ENCODE measurements at places on chromosomes 1 and 21.

GRCh38 chr1:3219005-3219790 lies 150.2 kb downstream of the PRDM16 start:
- DNase-seq: no peak

GRCh38 chr1:150018165-150018564 lies 7.6 kb upstream of the OTUD7B start:
- DNase-seq: no peak

DNA sequence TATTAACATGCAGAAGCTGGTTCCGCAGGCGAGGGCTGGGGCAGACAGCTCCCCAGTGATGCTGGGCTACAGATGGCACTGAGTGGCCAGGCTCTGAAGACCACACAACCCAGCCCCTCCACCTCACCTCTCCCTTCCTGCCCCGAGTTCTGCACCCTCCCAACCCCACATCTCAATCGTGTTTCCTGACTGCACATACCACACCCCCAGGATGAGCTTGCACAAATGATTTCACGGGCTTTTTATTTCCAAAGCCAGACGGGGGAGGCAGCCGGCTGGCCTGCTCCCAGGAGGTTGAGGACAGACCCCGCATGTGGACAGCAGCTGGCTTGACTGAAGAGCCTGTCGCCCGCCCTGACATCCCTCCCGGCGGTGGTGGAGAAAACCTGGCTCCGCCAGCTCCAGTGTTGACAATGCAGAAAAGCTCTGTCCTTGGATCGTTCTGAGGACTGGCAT lies 21.4 kb upstream of the ALDH4A1 start:
- no peak for DNase-seq

GRCh38 chr1:209224886-209225285 lies 358.6 kb upstream of the CAMK1G start:
- DNase-seq: no peak

- no peak for DNase-seq
Measured at GRCh38 chr1:41626146-41626545, 141.7 kb upstream of the EDN2 start.

DNA sequence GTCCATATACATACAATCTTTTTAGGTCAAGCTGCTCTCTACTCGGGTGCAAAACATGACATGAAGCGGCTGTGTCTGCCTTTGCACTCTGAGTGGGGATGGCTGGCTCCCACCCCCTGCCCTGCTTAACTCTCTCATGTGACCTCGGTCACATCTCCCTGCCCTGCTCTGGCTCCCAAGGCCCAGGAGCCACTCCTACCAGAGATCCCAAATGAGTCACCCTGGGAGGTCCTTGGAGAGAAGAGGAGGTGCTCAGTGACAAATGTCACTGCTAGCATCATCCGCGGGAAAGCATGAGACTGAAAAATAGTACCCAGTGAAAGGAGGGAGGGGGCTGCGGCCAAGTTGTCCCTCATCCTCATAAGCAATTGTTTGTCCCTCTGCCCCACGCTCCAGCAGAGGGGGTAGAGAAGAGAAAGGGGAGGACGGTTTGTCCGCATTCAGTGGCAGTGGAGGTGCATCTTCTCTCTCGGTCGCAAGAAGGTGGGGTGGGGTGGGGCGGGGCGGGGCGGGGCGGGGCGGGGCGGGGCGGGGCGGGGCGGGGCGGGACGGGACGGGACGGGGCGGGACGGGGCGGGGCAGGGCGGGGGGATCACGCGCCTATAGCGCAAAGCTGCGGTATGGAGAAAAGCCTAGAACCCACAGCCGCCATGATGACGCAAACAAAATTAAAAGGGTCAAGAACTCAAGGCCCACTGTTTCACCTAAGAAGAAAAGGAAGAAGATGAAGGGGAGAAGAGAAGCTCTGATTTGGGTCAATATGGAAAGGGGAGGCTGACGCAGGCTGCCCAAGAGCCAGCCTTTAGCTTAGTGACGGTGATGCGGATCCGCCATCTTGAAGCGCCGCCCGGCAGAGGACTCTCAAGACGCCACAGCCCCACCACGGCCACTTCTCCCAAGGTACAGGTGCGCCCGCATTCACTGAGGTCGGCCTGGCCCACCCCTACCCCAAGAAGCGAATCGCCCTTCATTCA lies 66.2 kb downstream of the CD46 start:
- no peak for DNase-seq

DNA sequence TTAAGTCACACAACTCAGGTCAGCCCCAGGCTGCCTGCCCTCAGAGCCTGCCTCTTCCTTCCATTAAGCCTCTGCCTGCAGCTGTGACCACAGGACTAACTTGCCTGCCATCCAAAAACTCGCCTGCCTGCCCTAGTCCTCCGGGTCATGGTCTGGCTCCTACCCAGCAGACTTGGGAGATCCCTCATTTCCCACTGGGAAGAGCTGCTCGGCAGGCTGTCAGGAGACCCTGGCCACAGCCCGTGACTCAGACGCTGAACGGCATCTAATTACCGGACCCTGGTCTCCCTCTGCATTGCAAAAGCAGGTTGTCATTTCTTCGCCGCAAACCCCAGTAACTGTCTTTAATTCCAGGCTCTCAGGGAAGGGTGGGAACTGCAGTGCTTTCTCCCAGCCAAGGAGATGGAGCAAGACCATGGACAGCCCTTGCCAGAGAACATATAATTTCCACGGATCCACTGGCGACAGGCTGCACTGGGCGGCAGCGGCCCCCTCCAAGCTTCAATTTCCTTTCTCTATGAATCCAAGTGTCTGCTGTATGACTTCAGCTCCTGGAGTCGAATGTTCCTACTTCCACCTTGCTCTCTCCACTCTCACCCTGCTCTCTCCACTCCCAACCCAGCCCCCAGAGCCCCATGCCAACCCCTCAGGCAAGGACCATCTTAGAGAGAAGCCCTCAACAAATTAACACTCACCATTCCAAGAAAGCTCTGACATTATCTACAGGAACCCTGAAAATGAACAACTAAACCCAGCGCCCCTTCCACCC lies 20.4 kb downstream of the OLFML2B start:
- DNase-seq: no peak

GRCh38 chr1:106780806-106781569 lies 275.5 kb upstream of the PRMT6 start:
- no peak for DNase-seq

DNA sequence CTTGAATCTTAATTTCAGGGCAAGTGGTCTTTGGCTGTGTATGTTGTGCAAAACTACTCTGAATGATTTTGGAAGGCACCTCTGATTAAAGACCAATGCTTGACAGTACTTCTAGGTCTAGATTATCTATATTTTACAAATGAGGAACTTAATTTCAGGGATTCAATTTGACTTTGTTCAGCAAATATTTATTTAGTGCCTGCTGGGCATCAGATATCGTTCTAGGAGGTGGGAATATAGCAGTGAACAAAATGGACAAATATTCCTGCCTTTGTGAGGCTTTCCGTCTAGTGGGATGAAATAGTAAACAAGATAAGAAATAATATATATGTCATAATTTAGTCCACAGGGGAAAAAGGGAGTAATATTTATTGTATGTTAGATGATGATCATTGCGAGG lies 4.7 kb downstream of the ZNF326 start:
- DNase-seq: no peak

GRCh38 chr1:90768826-90769225 lies 51.7 kb upstream of the BARHL2 start:
- DNase-seq: no peak

GRCh38 chr1:113821916-113822315 lies 9.6 kb upstream of the RSBN1 start:
- no peak for DNase-seq

GRCh38 chr21:17777072-17777765 lies 41.9 kb downstream of the C21orf91 start:
- DNase-seq: peak; percentile 14

DNA sequence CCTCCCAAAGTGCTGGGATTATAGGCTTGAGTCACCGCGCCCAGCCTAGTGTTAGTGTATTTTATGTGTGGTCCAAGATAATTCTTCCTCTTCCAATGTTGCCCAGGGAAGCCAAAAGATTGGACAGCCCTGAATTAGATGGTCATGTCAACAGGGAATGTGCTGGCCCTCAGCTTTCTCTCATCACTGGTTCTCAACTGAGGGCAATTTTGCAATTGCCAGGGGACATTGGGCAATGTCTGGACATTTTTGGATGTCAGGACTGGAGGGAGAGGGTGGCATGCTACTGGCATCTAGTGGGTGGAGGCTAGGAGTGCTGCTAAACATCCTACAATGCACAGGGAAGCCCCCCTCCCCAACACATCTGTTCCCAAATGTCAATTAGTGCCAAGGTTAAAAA lies 95.0 kb downstream of the LAMC2 start:
- no peak for DNase-seq

DNA sequence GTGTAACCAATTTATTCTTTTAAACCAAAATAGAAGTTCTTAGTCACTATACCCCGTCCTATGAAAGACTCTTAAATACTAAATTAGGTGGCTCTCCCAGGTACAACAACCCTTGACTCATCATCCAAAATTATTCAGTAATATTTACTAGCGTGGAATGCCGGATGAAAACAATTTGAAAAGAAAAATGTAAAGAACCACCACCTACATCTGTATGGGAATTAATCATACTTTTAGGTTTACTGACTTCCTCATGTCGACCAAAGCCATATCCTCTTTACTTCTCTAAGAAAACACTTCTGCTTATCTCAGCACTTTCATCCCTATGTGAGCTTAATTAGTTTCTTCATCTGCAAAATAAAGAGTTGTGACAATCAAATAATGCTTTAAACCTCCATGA lies 139.6 kb downstream of the AKT3 start:
- DNase-seq: no peak

DNA sequence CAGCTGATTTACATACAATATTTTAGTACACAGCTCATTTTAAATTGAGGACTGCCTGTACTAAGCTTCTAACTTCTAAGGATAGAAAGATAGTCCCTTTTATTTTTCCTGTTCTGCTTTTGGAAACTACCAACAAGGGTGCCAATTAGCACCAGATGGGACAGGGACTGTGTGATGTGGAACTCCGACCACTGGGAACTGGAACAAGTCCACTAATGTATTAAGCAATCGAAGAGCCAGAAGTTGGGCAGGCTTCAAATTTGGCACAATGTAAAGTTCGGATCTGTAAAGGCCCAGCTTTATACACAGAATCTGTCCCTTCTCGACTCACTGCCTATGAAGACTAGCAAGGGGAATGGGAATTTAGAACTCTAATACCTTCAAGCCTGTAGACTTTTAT lies 149.3 kb downstream of the ZC3H11B start:
- no peak for DNase-seq

DNA sequence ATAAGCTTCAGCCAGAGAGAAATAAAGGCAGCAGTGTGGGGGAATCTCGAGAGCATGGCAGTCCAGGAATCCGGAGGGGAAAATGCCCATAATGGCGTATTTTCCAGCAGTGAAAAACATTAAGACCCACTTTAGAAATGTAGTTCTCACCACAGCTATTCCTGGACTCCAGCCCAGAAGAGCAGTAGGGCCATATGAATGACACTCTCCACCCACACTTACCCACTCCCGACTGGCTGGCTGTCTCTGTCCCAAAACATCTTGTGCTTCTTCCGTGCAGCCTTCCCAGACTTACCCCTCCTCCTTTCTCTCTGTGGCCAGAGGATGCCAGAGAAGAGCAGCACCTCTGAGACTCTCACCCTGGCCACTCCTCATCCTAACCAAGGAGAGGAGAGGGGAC lies 56.4 kb downstream of the TRABD2B start:
- no peak for DNase-seq

DNA sequence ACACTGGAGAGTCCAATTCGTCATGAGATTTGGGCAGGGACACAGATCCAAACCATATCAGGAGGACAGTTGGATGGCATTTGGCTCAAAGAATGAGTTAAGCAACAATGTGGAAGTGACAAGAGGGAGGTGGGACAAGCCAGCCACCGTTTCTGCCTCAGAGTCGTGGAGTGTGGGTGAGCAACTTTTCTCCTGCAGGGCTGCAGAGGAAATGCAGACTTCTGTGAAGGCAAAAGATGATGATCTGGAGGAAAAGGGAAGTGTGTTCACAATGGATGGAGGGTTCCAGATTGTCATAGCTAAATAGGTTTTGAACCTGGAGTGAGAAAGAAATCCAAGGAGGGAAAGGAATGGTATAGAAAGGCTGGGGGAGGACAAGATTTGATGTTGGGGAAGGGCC lies 16.4 kb upstream of the KANK4 start:
- no peak for DNase-seq

GRCh38 chr1:27336756-27337155 lies 5.1 kb upstream of the SYTL1 start:
- no peak for DNase-seq

DNA sequence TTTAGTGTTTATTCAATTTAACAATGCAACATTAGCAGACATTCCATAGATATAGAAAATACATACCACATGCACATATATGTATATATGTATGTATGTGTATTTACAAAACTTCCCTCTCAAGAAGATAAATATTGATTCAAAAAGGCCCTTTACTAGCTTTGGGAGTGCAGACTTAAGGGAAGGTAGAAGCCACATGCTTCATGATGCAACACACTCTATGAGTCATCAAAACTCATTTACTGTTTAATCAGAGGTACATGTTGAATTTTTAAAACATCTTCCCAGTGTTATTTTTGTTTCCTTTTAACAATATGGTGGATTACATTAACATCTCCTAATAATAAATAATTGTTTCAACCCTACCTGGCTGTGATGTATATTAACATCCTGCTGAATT lies 61.4 kb upstream of the KIRREL1 start:
- DNase-seq: no peak

DNA sequence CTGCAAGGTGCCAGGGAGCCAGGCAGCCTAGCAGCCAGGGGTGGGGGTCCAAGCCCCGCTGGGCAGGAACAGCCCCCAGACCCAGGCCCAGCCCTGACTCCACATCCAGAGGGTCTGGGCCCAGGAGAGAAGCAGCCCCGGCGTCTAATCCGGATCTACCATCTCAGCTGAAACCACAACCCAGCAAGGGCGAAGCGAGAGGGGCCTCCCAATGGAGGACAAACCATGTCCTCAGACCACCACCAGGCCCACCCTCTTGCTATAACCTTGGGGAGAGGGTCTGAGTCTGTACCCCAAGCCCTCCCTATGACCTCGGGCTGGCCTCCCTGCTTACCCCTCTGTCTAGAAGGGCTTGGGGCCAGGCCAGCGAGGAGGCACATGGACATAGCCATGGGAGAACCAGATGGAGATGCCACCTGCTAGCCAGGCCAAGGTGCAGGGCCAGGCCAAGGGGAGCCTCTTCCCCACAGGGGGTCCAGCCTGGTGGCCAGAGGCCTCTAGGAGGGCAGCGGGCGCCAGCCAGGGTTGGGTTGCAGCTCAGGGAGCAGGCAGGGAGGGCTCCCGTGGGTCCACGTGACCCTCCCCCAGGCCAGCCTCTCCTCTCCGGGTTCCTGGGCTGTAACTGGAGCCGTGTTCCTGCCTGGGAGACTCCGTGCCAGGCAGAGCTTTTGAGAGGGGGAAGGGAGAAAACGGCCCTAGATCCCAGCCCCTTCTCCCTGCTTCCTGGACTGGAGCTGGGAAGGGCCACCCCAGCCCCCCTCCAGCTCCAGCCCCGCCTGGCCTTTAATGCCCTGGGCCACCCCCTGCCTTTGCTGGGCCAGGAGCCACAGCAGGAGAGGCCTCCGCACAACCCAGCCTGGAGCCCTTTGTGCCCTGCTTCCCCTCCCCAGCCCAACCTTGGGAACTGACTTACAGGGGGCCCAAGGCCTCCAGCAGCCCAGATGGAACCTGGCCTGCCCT lies 2.5 kb downstream of the WNT9A start:
- no peak for DNase-seq

All from hematopoietic multipotent progenitor cell treated with erythropoietin and hydrocortisone succinate and interleukin-3 and kit ligand, for 8 days (in vitro differentiated cells).